ENCODE measurements at places on chromosomes 4 and X.

DNA sequence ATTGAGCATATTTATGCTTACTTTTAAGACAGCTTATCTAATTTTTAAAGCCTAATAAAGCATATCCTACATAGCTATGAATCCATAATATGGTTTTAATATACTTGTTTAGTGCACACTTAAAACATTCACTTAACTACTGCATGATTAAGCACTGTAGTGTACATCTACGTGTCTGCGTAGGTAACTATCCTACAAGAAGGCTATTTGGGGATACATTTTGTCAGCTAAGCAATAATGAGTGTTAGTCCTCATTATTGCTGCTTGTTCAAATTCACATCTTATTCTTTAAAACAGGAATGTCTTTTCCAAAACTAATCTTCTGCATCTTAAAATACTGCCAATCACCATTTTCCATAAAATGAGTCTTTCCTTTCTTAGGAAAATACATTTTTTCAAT is 38.6 kb downstream of the GASK1B start:
- DNase-seq = no peak

DNA sequence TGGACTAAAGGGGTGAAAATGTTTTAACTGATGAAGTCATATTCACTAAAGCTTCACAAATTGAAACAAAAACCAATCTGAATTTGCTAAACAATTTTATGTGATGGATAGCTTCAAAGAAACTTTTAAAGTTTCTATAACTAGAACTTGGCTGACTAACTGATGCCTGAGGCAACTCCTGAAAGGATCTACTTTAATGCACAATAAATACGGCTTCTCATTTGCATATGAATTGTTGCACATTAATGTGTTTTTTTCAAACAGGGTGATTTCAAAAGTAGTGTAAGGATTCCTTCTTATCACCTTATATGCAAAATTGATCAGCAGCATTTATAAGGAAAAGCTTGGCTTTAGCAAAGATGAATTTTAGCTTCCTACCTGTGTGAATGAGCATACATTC is 58.4 kb upstream of the ATOH1 start:
- no peak for DNase-seq

DNA sequence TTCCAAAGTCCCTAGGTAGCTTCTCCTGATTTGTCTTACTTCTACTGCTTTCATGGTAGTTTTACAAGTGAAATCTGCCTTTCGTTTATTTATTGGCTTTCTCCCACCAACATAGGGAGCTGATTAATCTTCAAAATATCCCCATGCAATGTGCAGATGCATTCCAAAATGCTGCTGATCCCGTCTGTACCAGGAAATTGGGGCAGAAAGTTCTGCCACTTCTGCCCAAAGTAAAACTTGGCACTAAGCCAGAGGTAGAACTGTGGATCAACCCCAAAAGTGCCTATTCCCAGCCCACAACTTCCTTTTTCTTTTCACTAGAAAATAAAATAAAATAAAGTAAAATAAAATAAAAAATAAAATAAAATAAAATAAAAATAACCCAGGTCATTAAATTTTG is 47.3 kb upstream of the PPARGC1A start:
- DNase-seq = no peak

GRCh38 chrX:9147086-9147485 is 113.2 kb upstream of the FAM9B start:
- DNase-seq = no peak

- no peak for DNase-seq
These were observed 9.5 kb downstream of the SLC38A5 start for GRCh38 chrX:48460606-48461005.

GRCh38 chr4:37767546-37767945 is 58.9 kb upstream of the PGM2 start:
- DNase-seq = no peak

- no peak for DNase-seq
These were observed 53.2 kb downstream of the ZFYVE28 start for GRCh38 chr4:2365054-2365912.

GRCh38 chr4:174523025-174523693 is 871 bp upstream of the HPGD start:
- DNase-seq = no peak

- no peak for DNase-seq
These were observed 1.8 kb downstream of the WWC2 start for GRCh38 chr4:183100827-183101226.

DNA sequence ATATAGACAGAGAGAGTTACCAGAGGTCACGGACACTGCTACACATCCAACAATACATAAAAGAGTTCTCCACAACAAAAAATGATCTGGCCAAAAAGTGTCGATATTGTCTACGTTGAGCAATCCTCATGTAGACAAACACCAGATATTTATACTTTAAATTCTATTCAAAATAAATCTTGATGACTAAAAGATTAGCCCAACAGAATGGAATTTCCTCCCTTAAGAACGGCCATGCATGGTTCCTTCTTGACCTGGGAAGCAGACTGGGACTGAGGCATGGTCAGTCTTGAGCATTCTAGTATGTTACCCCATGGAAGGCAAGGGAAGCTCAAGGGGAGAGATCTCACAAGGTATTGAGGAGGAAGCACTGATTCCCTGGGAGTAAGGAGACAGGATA is 43.5 kb downstream of the LHFPL1 start:
- no peak for DNase-seq

GRCh38 chrX:153029875-153030274 is 26.4 kb upstream of the PNMA3 start:
- no peak for DNase-seq

DNA sequence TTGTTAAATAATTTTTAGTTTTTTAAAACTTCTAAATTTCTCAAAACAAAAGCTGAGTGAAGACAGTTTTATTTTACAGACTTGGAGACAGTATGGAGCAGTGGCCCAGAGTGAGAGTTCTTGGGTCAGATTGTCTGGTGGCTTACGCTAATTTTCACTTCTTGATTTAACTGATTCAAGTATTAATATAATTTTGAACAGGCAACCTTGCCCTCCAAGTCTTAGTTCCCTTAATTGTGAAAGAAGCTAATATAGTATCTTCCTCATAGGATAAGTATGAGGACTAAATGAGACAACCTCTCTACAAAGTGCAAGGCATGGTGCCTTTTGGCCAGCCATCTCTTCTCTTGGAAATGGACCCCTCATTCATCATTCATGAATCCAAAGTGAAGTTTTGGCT is 25.4 kb downstream of the ATP7A start:
- DNase-seq = no peak

DNA sequence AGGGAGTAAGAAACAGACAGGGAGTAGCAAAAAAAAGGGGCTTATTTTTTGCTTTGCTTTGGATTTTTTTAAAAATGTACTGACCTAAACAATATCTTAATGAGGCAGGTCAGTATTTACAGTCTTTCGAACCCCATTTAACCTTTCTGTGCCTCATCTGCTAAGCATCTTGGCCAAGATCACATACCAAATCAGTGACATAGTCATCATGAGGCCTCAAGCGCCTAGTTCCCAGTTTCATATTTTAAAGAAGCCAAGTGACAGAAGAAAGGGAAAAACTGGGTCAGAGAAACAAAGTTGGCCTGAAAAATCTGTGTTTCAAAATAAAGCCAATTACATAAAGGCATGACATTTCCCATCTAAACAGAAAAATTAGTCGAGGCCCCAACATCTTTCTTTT is 94.6 kb upstream of the WDR44 start:
- no peak for DNase-seq

DNA sequence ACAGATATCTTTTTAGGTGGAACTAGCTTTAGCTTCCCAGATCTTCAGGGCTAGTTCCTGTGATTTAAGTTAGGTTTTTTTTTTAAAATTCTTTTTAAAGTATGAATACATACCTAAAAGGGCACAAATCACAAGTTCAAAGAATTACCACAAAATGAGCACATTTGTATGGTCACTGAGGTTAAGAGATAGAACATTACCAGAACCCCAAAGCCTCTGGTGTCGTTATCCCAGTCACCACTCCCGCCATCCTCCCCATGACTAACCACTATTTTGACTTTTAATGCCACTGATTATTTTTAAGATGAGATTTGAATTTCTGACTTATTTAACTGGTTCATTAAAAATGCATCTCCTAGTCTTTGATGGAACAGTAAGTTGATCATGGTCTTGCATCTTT is 5.4 kb downstream of the PGK1 start:
- no peak for DNase-seq

DNA sequence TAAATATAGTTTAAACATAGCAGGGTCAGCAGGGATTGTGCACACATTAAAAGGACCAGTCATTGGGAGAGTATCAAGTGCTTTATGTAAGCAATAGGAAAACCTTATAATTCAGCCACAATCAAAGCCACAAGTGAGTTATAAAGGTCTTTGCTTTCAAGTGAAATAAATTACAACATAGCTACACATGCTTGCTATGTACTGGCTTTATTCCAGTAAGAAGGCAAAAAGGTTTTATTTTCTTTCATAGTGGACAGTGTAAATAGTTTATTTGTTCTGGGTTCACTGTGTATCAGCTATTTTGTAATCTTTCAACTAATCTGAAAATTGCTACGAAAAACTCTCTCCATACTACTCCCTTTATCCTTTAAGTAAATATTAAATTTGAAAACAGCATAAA is 691.4 kb downstream of the PCDH7 start:
- no peak for DNase-seq

DNA sequence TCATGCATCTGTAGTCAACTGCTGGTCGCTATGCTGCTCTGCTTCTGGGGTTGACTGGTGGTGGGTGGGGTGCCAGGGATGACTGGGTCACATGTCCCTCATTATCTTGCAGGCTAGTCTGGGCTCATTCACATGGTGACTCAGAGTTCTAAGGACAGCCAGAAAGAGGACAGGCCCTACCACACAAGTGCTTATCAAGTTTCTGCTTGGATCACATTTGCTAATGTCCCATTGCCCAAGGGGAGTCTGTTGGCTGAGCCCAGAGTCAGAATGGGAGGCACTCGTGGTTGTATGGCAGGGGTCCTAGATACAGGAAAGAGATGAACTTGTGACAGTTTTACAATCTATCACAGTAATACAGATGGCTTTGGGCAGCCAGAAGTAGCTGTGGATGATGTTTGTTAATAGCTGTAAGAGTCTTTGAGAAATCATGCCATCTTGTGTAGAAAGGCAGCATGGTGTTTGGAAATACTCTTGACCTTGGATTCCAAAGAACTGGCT is 221.3 kb downstream of the GPAT3 start:
- DNase-seq = no peak

GRCh38 chrX:153491351-153491914 is 3.3 kb upstream of the BGN start:
- no peak for DNase-seq

GRCh38 chrX:119686087-119686691 is 6.8 kb downstream of the SEPTIN6 start:
- no peak for DNase-seq

- DNase-seq = no peak
These were observed 73.5 kb downstream of the GLUD2 start for GRCh38 chrX:121120690-121121605.

DNA sequence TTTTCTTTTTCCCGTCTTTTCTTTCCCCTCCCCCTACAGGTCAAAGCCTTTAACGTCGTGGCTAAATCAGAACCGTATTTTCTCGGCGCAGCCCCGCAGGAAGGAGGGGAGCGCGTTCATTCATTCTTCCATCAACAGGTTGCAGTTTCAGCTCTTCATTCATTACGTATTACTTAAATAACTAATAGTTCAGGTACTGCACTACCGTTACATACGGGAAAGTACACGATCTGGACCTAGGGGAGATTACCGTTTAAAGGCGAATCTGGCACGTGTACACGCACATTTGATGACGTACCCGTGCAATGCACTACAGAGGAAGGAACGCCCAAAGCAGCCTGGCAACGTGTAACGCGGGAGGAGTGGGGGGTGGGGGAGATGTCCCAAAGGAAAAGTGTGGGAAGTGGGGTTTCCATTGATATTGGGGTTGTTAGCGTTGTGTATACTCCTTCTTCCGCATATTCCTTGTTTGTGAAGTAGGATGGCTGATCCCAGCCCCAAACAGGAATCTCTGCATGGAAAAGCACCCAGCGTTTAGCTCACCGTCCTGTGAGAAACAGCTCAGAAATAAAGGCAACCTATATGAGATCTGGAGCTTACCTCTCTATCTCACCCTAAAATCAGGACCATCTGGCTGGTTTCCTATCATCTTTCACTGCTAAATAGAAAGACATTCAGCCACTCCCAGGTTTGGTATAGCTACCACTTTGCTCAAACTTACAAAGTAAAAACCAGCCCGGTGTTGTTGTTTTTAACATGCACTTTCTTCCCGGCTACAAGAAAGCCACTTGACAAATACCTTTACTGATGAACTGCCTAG is 585 bp upstream of the SEC24D start:
- DNase-seq = peak; percentile 20

GRCh38 chr4:7403001-7403400 is 31.7 kb downstream of the PSAPL1 start:
- DNase-seq = no peak
